Ecto neural progenitor cell (in vitro differentiated cells): ENCODE measurements at places on chromosomes 3 and 15.

DNA sequence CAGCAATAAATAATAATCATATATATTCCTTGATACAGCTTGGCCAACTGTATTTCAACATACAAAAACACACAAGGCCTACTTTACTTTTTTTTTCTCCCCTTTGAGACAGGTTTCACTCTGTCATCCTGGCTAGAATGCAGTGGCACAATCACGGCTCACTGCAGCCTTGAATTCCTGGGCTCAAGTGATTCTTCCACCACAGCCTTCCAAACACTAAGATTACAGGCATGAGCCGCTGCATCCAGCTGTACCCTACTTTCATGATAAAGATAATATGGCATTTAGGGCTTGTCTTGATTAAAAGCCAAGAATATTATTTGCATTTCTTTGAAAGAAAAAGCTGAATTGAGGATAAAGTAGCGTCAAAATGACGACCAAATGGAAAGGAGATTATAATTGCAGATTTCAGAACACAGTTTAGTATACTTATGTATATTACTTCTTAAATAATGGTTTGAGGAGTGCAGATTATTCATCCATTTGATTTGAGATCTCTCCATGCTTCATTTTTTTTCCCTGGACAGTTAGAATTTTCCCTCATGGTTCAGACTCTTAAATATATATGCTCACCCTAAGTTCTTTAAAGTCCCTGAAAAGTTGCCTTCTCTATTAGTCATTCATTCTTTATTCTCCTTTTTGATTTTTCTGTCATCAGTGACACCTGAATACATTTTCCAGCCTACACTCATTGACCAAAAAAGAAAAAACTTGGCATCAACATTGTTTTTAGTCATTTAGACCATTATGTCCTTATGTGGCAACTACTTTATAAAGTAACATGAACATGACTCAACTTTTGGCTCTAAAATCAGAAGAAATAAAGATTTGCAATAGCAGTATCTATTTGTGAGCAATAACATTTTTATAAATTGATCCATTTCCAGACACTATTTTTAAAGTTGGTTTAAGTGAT lies 48.5 kb upstream of the MLF1 start:
- no peak for DNase-seq

DNA sequence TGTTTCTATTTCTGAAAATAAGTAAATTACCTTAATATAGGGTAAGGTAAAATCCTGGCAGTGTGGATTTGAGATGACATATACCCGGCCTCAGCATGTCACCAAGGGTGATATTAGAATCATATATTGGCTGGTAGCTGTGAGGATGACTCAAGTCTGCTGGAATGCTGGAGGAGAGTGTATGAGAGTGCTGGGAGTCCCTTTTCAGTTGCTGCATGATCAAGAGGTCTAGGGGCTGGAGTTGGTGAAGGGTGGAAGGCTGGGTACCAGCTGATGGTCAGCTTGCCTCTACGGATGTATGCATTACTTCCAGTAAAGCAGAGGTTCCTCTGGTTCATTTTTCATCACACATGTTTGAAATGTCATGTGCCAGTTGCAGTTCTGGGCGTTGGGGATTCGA lies 40.6 kb downstream of the SLC25A26 start:
- DNase-seq = no peak

DNA sequence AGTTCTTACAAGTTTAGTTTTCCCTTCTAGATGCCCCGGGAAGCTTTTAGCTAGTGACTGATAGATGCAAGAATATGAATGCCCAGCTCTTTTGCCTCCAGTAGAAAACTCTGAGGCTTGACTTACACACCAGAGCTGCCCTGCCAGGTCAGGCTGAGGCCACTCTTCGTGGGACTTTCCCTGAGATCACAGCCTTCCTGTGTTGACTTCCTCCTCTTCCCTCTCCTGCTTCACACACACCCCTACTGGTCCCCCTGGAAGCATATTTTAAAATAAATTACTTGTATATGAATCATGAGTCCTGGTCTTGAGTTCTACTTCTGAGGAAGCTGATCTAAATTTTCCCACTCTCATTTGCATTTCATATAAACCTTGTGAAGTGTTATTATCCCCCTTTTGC lies 413.7 kb downstream of the PDCD6IP start:
- no peak for DNase-seq

GRCh38 chr15:65338823-65339222 lies 34.3 kb downstream of the RNU5B-1 start:
- DNase-seq = no peak

- DNase-seq = no peak
Measured at GRCh38 chr3:60746043-60746638, 505.1 kb downstream of the FHIT start.

- DNase-seq = no peak
Measured at GRCh38 chr15:45084163-45084562, 29.8 kb downstream of the DUOX2 start.

DNA sequence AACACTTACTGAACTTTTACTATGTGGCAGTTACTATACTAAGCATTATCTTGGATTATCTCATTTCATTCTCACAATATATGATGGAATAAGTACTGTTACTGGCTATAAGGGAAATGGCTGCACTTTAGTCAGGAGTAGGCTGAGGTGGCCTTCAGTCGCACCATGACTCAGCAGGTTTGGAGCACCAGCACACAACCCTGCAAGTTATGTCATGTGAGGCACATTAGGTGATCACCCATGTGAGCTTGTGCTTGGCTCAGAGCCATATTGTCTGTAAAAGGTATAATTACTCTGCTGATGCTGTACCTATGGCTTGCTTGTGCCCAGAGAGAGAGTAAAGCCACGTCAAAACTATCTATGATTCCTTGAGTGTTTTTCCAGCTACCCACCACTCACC lies 54.1 kb upstream of the TIPARP start:
- DNase-seq = no peak

DNA sequence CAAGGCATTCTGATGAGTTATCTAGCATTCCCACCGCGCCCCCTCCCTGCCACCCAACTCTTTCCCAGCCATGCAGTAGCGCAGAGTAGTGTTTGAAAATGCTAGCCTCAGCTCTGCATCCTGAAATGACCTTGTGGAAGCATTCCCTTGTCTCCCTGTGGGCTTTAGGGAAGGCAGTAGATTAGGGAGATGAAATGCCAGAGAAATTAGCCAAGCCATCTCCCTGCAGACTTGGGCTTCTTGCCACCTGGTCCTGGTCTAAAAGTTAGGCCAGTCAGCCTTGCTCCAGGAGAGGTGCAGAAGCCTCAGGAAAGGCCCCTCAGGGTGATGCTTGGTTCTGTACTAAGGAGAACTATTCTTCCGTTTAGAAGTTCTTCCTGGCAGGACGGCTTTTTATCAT lies 231.2 kb downstream of the CACNA2D3 start:
- no peak for DNase-seq

GRCh38 chr3:157201648-157202278 lies 41.8 kb upstream of the CCNL1 start:
- no peak for DNase-seq

- no peak for DNase-seq
Measured at GRCh38 chr3:9169326-9169725, 80.1 kb downstream of the SRGAP3 start.

- no peak for DNase-seq
Measured at GRCh38 chr15:63067306-63067705, 24.8 kb downstream of the TPM1 start.
